HuH-7 (cell line): ENCODE measurements at places on chromosomes 12 and 14.

GRCh38 chr12:84605983-84606382, 306.6 kb downstream of the SLC6A15 start:
- no peak for DNase-seq

GRCh38 chr12:25789541-25789944, 168.9 kb upstream of the RASSF8 start:
- DNase-seq, result no peak

GRCh38 chr12:75750716-75751306, 239.4 kb upstream of the KRR1 start:
- no peak for DNase-seq

DNA sequence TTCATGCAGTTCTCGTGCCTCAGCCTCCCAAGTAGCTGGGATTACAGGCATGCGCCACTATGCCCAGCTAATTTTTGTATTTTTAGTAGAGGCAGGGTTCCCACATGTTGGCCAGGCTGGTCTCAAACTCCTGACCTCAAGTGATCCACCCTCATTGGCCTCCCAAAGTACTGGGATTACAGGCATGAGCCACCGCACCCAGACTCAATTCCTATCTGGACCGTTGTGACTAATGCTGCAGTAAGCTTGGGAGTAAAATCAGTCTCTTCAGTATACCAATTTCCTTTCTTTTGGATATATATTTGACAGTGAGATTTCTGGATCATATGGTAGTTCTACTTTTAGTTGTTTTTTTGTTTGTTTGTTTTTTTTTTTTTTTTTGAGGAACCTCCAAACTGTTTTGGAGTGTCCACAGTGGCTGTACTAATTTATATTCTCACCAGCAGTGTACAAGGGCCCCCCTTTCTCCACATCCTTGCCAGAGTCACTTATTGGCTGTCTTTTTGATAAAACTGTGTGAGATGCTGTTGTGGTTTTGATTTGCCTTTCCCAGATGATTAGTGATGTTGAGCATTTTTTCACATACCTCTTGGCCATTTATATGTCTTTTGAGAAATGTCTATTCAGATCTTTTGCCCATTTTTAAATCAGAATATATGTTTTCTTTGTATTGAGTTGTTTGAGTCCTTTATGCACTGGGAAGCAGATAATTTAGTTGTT, 37.3 kb upstream of the EVL start:
- no peak for DNase-seq

- no peak for DNase-seq
These were observed 1.5 kb upstream of the KTN1 start for GRCh38 chr14:55578511-55578910.

- DNase-seq, result no peak
These were observed 203.7 kb downstream of the PTPRO start for GRCh38 chr12:15526033-15526432.

DNA sequence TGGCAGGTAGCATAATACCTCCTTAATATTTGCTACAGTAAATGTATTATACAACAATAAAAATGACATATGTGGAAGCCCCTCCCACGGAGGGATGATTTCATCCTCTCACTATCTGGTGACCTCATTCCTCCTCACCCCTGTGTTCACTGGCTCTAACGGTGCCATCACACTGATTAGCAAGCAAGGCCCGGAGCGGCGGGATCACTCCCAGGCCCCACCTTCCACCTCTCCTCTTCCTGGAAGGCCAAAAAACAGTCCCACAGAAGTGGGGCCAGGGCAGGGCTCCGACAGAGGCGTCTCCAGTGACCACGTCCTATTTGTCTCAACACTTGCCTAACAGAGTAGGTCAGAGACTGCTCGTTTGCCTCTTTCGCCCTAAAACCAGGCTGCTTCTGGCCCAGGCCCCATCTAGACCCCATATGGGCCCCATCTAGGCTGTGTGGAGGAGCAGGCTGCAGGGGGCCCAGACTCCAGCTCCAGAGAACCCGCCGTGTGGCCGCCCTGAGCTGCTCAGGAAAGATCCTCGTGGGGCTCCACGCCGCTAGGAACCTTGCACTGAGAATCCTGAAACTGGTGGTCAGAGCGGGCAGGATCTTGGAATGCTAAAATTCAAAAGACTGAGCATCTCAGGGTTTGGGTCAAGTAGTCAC, 3.7 kb downstream of the SELPLG start:
- DNase-seq, result no peak

- no peak for DNase-seq
These were observed 82.1 kb upstream of the FUT8 start for GRCh38 chr14:65330416-65330815.

DNA sequence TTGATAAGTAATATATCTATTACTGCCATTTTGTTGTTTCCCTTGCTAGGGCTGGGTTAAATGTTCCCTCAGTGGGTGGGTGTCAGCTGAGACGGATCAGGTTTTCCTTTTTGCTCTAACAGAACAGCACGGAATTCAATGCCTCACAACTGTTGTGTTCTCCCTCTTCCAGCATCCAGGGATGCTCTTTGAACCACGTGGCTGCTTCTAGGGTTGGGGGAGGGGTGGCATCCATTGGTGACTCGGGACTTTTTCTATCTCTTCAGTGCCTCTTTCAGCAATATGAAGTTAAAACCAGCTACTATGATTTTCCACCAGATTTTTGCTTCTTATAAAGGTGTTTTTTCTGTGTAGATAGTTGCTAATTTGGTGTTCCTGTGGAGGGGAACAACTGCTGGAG, 884.9 kb upstream of the FOXG1 start:
- DNase-seq, result no peak

DNA sequence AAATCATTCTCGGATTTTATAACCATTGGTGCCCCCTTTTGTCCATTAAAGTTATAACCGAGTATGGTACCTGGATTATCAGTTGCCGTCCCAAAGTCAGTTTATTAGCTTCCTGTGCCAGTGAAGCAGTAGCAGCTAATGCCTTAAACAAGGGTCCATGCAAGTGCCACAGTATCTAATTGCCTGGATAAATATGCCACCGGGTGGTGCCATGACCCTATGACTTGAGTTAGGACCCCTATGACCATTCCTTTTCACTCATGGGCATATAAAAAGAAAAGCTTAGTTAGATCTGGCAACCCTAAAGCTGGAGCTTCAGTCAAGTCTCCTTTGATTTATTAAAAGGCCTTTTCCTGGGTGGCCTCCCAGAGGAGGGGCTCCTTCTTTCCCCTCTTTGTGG, 1314.6 kb downstream of the TMEM121 start:
- DNase-seq, result no peak

DNA sequence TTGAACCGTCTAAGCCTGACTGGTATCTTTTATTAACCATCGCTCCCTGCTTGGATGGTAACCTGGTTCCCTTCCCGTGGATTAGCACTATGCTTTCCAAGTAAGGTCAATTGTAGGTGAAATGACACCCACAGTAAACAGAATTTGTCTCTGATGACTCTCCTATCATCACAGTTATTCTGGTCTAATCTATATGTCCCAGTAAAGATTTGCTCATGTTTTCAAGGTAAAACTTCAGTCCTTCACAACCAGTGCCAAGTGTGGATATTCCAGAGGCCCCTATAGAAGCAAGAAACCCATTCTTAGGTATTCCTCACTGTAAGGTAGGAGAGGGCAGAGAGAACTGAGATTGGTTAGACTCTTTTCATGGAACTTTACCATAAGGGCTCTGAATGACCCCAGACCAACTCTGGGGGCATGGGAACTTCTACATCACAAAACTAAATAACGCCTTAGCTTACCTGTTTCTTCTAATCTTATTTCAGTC, 9.9 kb upstream of the HAUS4 start:
- DNase-seq, result no peak

GRCh38 chr12:64627771-64628170, 17.5 kb downstream of the RASSF3 start:
- DNase-seq, result no peak

DNA sequence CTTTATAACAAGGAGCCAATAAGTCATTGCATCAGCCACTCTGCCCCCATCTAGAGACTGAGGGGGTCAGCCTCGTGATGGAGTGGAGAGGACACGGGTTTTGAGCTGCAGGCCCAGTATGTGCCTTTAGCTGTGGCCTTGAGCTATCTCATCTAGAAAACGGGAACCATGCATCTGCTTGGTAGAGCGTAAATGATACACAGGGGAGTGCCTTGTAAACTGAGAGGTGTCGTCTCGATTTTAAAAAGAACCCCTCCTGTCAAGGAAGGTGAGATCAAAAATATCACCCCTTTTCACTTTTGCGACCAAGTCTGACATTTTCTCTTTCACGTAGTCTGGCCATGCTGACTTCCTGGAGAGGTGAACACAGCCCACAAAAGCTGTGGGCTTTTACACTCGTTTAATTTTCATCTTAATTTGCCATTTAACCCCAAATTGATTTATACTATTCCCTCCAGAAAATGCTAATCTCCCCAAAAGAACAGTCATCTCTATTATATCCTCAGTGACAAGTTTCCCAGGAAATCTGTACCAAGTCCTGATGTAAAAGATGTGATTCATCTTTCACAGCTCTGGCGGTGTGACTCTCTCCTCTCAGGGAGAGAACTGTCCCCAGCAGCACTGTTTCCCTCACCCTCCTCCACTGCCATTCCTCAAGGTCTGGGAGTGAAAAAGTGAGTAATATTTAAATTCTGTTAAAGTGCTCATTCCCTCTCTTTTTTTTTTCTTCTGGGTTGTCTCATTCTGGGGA, 30.6 kb downstream of the VCPKMT start:
- no peak for DNase-seq

DNA sequence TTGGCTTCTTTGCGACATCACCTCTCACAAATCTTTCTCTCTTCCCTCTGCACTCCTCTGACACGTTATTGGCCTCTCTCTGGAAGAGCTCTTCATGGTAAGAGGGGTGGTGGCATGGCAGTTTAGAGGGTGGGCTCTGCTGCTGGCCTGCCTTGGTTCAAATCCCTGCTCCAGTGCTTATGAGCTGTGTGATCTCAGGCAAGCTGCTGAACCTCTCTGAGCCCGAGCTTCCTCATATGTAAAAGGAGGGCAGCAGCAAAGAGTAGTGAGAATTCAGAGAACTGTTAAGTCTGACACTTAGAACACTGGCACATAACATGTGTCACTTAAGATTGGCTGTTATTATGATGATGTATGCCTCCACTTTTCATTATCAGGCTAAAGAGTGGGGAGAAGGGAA, 118.3 kb downstream of the RBM19 start:
- DNase-seq, result no peak

DNA sequence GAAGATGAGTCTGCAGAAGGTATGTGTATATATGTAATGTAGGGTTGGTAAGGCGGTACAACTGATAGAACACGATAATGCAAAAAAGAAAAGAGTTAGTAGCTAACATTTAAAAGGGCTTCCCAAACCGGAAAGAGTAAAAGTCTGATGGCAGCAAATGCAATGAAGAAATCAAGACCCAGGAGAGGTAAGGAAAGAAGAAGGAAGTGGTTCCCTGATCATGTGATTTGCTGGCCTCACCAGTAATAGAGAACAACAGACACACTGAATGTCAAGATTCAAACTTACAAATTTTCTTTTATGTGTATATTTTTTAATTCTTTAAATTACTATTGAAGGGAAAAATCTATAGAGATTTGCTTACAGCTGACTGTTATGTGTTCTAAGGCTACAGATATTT, 18.4 kb downstream of the ZFC3H1 start:
- no peak for DNase-seq

DNA sequence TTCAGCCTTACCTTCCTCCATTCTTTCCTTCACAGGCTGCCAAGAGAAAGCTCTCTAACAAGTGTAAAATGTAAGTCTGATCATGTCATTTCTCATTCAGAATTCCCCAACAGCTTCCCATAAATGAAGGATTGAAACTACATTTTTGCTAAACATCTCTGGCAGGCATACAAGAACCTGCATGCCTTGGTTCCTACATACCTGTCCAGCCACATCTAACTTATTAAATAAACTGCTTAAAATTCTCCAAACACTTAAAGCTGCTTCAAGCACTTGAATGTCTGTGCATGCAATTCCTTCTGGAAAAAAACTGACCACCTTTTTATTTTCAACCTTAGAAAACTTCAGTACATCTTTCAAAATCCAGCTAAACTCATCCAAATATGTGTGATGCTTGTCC, 84.4 kb upstream of the DCN start:
- DNase-seq, result no peak

DNA sequence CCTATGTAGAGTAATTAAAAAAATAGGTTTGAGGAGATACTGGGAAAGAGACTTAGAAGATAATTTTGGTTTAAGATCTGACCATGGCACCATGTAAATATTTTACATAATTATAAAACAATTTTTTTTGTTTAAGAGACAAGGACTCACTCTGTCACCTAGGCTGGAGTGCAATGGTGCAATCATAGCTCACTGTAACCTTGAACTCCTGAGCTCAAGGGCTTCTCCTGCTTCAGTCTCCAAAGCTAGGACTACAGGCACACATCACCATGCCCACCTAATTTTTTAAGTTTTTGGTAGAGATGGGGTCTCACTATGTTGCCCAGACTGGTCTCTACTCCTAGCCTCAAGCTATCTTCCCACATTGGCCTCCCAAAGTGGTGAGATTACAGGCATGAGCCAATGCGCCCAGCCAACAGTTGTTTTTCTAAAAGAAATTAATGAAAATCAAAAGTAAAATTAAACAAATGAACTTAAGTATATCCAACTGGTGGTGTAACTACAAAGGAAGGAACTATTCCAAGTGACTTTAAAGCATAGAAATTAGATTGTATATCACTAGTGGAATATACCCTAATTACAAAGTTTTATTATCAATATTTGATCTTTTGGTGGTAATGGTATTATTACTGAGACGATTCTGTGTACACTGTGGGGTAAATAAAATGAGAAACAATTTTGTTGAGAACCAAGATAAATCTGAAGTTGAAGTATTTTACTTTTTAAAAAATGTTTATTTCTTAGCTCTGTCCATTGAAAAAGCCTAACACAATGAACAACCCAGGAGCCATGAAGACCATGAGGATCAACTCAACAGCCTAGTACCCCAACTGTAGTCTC, 29.1 kb downstream of the COCH start:
- DNase-seq, result no peak

- peak; percentile 25 for DNase-seq
These were observed 166.1 kb downstream of the ADCK1 start for GRCh38 chr14:77965919-77966435.

- no peak for DNase-seq
These were observed 252.5 kb downstream of the TMEM132C start for GRCh38 chr12:128519426-128519825.

DNA sequence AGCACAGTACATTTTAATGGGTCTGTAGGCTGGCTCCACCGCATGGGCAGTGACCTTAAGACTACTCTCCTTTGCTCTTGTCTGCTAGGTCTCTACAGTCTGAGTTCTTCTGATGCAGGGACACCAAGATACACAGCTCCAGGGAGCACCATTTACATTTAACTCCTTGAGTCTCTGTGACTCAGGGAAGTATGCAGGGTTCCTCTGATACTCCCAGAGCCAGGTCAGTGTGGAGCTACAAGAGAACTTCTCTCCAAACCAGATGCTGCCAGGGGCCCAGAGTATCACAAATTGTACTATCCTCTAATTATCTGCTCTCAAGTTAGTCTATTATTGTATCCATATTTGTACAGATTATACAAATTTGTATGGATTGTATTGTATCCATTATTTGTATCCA, 15.2 kb downstream of the ZFP36L1 start:
- DNase-seq, result no peak
